ENCODE measurements at places on chromosomes 13 and 19.

DNA sequence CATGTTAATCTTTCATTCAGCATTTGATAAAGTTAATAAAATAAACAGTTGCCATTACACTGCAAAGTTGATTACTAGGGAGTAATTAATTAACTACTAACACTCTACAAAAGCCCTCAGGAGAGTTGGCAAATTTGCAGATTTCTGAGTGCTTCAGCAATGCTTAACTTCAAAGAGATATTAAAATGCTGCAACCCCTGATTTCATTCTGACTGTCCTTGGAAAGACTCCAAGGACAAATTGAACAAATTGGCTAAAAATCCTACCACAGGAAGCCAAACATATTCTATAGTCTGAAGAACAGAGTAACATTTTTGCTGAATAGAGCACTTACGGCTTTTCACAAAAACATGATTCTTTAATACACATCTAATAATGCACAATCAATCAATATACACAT, 1543.0 kb downstream of the SLITRK5 start:
- no peak for DNase-seq

DNA sequence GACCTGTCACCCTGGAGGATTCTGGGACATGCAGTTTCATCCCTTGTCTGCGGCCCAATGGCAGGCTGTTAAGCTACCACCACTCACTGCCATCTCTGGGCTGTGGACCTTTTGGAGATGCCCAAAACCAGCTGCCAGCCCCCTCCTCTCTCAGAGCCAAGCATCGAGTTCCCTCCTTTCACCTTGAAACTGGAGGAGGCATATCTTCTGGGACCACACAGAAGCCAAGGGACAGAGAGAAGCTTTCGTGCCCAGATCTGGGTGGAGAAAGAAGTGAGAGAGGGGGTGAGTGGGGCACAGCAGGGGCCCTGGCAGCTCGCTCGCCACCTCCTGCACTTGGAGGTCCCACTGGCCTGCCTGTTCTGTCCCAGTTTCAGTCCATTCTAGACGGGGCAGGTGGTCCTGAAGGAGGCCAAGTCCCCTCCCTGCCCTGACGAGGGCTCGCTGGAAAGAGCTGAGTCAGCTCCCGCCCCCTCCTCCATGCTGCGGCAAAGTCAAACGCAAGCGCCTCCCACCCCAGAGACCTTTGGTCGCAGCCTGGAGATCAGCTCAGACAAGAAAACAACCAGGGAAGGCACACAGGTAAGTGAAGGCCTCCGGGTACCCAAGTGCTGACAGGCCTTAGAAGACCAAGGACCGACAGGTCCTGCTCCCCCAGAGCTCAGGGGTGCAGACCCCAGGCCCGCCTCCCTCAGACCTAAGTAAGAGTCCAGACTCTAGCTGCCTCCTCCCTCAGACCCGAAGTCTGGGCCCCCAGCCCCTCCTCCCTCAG, 3.8 kb downstream of the BCAT2 start:
- peak; percentile 77 for DNase-seq

GRCh38 chr19:56159009-56159559, 16.7 kb upstream of the GALP start:
- no peak for DNase-seq

DNA sequence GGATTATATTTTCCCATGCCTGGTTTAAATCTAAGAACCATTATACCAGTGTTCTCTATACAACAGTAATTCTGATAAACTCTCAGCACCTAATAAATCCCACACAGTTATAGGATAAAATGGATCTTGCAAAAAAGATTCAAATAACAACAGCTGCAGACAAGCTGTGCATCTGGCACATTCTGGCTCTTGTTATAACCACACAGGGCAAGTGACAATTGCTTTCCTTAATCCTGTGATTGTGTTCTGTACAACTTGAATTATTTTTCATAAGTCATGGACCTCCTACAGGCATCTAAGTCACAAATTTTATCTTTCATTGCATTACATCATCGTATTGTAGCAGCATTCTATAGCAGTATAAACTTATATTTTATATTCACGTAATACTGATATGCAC, 948.3 kb downstream of the SLITRK1 start:
- no peak for DNase-seq

- DNase-seq, result no peak
These were observed 608 bp downstream of the CNN2 start for GRCh38 chr19:1026783-1027649.

All from left colon (tissue), 2 donors.